AG09309 (cell line): ENCODE measurements at places on chromosomes 7 and 10.

DNA sequence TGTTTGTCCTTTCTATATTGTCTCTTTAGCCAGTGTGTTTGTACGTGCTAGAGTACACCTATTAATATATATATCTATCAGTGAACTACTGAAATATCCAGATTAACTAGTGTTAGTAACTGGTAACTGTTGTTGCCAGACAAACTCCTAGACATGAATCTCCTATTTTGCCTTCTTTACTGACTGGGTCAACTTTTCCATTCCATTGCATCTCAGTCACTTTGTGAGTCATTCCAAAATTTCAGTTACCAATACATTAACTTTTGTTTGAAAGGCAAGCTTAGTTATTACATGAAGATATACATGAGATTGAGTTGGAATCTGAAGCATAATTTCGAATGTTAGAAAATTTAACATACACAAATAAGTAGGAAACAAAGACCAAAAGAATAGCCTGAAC lies 51.4 kb downstream of the BTAF1 start:
- peak; percentile 5 for DNase-seq

DNA sequence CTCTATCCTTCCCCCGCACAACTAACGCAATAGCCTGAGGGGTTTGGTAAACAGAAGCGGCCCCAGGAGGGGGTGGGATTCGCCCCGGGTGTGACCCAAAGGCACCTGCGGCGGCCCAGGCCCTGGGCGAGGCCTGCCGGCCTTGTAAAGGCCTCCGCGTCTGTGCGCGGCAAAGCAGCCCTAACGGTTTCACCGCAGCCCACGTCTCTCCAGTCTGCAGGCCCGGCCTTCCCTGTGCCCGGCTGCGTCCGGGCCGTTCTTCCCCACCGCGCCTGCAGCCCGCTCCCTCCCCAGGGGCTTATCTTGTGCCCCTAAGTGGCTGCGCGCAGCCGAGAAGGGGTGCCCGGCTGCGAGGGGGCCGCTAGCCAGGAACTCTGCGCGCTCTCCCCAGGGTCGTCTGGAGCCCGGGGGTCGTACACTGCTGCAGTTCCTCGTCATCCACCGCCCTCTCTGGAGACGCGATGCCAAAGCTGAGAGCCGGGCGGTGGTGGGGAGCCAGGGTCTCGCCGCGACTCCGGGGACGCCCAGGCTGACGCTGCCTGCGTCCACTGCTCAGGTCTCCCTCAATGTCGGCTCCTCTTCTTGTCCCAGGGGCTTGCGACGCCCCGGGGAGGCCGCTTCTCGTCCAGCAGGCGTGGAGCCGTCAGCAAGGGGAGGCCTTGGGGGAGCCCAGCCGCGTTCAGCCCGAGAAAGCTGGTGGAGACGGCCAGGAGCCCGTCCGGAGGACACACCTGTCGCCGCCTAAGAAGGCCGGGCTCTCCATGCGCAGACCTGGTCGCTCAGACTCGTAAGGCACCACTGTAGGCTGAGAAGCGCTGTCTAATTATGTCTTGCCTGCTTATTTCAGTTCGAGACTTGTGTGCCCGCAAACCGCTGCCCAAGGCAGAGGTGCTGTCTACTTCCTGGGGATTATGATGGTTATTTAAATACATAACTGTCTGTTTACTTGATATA lies 132.3 kb downstream of the SPAG6 start:
- DNase-seq = no peak

- DNase-seq = no peak
Observed at GRCh38 chr7:105644937-105645336, 63.6 kb upstream of the EFCAB10 start.

DNA sequence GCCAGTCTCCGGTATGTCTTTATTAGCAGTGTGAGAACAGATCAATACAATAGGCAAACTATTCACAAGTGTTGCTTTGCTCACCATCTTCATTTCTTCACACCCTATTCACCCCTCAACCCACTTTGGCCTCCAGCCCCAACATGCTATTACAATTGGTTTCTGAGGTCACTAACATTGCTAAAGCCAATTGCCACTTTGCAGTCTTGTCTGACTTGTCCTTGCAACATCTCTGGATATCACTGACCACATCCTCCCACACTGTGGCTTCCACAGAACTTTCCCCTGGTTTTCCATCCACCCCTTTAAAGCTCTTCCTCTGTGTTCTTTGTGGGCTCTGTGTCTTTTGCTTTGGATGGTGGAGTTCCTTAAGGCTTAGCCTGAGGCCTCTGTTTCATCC lies 5.2 kb upstream of the APBB1IP start:
- peak; percentile 39 for DNase-seq

- no peak for DNase-seq
Observed at GRCh38 chr10:36221101-36221500, 579.0 kb upstream of the FZD8 start.

- DNase-seq = no peak
Observed at GRCh38 chr7:158125721-158126120, 461.9 kb downstream of the PTPRN2 start.

GRCh38 chr7:95190515-95190914 lies 133.8 kb downstream of the PON1 start:
- no peak for DNase-seq

DNA sequence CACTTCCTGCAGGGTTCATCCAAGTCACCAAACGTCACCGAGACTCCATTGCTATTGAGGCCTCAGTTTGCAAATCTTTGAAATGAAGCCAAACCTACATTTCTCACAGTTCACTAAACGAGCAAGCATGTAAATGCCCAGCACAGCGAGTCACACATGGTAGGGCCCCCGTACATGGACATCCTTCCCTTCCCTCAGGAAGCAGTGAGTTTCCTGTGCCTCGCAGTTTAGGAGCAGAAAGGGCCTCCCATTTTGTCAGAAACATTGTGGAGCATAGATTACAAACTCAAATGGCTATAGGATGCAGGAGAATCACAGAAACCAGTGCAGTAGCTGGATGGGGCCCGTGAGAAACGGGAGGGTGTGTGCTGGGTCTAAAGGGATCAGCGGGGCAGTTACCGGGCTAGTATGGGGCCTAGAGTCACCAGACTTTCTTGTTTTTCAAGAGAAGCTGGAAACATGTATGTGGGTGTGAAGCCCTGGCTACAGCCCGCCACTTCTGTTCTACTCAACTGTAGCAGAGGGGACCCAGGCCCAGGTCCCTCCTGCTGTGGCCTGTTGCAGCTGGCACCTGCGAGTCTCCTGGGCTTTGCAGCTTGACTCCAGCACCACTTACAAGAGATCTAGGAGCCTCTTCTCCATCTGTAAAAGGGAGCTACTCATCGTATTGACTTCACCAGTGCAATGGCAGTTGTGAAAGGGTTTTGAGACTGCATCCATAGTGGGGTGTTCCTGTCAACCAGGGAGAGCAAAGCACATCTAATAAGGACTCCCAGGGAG lies 14.2 kb upstream of the SLC18A3 start:
- DNase-seq = no peak

DNA sequence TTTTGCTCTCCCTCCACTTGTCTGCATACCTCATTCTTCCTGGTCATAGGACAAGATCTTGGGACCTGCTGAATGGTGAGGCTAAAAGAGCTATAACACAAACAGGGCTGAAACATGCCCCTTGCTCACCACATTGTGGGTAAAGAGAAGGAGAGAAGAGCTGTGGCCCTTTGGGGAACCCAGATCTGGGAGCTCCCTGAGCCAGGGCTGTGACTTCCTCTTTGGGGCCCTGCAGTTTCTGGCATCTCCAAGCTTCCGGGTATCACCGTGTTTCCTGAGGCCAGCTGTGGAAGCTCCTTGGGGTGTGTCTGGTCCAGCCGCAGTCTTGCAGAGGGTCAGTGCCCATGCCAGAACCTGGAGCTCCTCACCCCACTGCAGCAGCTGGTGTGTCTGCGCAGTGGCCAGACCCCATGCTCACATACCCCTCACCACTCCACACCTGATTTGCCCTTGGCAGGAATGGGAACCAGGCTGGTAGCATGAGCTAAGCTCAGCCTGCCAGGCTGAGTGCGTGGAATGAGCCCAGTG lies 34.0 kb downstream of the DKK1 start:
- no peak for DNase-seq

DNA sequence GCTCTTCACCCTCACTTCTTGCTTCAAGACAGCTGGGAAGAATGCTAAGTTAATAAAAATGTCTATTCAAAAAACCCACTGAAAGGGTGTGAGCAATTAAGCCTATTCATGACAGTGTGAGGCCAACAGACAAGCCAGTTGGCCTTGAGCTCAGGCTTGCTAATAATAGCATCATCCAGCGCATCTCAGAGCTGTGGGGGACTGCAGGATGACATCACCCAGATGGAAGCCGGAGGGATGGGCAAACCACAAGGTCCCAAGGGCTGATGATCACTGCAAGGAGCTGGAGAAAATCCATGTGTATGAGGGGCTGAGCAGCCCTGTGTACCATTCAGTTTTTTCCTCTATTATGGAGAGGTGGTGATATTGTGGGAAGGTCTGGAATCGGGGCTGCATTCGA lies 770.4 kb downstream of the TNS3 start:
- peak; percentile 90 for DNase-seq

- no peak for DNase-seq
Observed at GRCh38 chr10:123373591-123373990, 219.4 kb downstream of the BUB3 start.

GRCh38 chr7:2479276-2480069 lies 3.3 kb upstream of the GRIFIN start:
- DNase-seq = no peak
